ENCODE measurements at places on chromosomes 11 and 22.
A peak's percentile ranks its signal among the peaks of the same experiment; 100 is the strongest.

GRCh38 chr11:32983506-32983905, 32.2 kb upstream of the DEPDC7 start:
- DNase-seq = no peak

- no peak for DNase-seq
These were observed 1.7 kb downstream of the BRMS1 start for GRCh38 chr11:66343176-66343575.

GRCh38 chr22:17043521-17043920, 35.5 kb upstream of the GAB4 start:
- no peak for DNase-seq

- DNase-seq = peak; percentile 76
These were observed 166.8 kb upstream of the MTMR2 start for GRCh38 chr11:96090711-96091110.

- DNase-seq = no peak
These were observed 17.3 kb downstream of the TEAD1 start for GRCh38 chr11:12691473-12691872.

- no peak for DNase-seq
These were observed 2.9 kb downstream of the MMP7 start for GRCh38 chr11:102527684-102528083.

DNA sequence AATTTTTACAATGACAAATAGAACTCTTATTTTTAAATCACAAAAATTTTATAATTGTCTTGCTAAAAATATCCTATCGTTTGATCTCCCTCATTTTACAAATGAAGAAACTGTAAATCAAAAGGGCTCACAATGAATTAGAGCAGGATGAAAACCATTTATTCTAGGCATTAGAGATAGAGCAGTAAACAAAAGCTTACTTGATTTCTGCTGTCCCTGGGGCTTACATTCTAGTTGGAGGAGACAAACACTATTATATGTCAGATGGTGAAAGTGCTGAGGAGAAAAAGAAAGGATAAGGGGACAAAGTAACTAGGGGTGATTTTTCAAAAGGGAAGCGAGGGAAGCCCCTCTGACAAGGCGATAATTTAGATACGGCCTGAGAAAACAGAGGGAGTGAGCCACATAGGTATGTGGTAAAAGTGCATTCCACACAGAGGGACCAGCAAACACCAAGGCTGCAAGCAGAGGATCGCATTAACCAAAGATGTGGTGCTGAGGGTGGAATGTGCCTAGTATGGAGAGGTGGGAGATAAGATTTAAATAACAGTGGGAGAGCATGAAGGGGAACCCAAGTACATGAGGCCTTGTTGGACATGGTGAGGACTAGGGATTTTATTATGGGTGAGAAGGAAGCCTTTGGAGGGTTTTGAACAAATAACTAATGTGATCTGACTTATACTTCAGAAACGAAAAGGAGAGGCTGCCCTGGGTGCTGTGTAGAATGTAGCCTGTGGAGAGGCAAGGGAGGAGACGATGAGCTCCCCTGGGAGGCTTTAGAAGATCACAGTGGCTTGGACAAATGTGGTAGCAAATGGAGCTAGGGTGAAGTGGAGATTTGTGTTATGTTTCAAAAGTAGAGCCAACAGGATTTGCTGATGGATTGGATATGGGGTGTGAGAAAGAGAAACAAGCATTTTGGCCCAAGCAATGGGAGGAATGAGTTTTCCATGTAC, 62.1 kb downstream of the PDHX start:
- no peak for DNase-seq

DNA sequence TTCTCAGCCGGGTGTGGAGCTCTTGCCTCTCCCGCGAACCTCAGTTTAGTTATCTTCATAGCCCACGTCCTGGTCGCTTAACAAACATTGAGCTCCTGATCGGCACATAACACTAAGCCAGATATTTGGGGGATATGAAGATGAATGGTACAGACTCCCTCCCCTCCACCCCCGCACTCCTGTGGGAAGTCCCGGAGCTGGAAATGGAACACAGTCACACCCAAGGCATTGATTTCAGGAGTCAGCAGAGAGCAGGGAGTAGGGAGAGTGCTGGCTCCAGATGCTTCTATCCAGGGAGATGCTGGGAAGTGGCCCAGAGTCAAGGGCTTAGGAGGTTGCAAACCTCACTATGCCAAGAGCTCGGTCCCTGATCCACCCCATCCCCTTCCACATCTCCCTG, 26.1 kb upstream of the CABP7 start:
- no peak for DNase-seq

DNA sequence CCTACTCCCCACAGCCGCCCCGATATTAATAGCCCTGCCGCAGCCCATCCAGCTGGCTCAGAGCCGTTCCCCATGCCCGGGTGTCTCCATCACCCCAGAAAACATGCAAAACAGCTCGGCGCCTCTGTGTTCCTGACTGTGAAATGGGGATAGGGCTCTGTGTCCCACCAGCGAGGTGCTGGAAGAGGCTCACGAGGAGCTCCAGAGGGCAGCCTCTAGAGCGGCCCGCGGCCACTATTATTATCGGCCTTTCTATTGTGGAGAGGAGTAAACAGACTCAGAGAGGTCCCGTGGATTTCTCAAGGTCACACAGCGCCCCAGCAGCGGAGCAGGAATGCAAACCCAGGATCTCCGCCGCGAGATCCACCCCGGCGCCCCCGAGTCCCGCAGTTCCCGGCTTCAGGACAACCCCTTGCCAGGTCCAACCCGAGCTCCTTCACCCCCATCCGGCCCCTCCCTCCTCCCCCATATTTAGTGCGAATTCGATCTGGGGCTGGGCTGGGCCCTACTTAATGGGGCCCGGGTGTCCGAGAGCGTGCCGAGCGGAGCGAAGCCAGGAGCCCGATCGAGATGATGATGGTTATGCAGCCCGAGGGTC, at the start of gene ACTN3:
Gene ACTN3 (plus strand): TSS at position 536 of the 598 bp plus-strand sequence. CDS start 35 bp downstream, at position 571.
- DNase-seq = no peak

- DNase-seq = no peak
These were observed 3.1 kb downstream of the EED start for GRCh38 chr11:86247608-86248007.

DNA sequence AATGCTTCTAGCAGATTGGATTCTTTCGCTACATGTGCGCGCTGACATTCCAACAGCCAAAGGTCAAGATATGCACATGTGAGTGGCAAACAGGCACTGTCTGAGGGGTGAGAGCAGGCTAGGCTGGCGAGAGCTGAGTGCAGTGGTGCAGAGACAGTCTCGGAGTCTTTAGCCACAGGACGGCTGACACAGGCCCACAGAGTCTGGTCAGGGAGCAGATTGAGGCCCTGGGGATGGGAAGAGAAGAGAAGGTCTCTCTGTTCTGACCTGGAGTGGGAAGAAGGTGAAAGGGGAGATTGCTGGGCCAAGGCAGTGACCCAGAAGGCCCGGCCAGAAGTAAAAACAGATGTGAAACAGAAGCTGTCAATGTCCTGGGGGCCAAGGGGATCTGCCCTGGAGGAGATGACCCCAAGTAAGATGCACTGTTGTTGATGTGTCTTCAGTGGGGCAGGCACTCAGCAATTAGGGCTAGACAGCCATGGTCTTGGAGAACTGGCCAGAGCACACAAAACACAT, 197.8 kb downstream of the ETS1 start:
- DNase-seq = no peak

GRCh38 chr22:46915950-46916730, 153.7 kb downstream of the TBC1D22A start:
- no peak for DNase-seq

- no peak for DNase-seq
These were observed 146.9 kb downstream of the MIAT start for GRCh38 chr22:26804315-26804714.

GRCh38 chr22:28243539-28243938, 324.5 kb upstream of the PITPNB start:
- DNase-seq = peak; percentile 53

DNA sequence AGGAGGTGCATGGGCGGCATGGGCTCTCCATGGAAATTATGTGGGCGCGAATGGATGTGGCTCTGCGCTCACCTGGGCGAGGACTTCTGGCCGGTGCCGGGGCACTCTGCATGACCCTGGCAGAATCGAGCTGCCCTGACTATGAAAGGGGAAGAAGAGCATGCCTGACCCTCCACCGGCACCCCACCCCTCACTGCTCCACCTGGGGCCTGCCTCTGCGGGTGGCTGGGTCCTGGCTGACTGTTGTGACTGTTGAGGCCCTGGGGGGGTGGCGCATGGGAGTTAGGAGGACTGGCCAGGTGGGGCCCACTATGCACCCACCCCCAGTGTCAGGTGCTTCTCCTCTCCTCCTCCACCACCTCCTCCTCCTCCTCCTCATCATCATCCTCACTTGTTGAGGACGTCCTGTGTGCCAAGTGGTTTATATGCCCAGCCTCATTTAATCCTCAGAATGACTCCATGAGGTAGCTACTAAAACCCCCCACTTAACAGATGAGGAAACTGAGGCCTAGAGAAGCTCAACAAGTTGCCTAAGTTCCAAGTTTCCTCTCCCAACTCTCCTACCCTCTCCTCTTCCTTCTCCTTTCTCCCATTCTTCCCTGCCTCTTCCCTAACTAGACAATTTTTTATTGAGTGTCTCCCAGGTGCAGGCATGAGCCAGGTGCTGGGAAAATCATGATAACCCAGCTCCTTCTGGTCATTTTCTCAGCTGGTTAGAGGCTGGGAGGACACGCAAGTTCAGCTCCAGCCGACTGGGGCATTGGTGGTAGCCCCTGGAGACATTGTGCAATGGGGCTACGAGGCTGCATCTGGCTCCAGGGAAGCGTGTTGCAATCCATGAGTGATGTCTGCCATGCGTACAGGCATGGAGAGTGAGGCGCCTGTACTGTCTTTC, 2.3 kb downstream of the MYEOV start:
- peak; percentile 97 for DNase-seq

DNA sequence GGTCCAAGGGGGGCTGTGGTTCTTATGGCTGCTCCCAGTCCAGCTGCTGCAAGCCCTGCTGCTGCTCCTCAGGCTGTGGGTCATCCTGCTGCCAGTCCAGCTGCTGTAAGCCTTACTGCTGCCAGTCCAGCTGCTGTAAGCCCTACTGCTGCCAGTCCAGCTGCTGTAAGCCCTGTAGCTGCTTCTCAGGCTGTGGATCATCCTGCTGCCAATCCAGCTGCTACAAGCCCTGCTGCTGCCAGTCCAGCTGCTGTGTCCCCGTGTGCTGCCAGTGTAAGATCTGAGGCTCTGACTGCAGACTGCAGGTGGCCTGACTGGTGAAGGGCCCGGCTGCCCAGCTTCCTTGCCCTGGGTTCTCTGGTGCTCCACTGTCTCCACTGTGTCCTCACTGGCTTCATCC, 696 bp downstream of the KRTAP5-5 start:
- DNase-seq = no peak

- no peak for DNase-seq
These were observed 53.7 kb downstream of the IGF2 start for GRCh38 chr11:2085251-2086066.

DNA sequence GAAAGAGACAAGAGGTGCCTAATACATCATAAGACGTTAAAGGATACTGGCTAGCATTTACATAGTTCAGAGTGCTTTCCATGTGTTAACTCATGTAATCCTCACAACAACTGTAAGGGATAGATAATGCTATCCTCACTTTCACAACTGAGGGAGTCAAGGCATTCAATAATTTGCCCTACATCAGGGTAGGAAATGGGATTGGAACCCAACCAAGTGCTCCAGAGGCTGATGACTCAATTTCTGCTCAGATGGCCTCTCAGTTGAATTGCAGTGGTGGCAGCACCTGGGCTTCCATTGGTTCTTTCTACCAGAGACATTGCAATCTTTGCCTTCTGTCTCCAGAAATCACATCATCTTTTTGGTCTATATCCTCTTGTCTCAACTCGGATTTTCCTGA, 232.9 kb downstream of the ETS1 start:
- DNase-seq = peak; percentile 55

DNA sequence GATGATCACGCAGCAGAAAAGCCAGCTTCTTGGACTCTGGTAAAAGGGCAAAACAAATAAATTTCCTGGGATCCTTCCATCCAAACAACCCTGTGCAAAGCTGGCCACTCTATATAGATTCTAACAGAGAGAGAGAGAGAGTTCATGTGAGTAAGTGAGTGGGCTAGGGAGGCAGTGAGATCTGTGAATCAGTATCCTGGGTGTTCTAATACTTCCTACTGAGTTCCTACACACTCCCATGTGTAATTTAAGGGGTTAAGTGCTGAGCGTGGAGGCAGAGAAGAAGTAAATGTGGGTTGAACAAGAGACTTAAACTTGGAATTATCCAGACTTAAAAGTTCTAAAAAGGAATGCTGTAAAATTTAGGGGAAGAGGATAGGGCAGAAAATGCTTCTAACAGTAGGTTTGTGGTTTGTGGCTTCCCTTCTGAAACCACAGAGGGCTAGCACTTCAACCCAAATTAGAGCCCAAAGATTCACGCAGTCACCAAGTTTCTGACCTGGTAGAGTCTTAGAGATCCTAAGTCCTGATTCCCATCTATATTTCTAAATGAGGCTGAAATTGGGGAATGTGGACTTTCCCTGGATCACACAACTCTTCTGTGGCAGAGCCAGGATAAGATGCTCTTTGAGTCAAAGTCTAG, 413.9 kb downstream of the TENM4 start:
- peak; percentile 9 for DNase-seq

- DNase-seq = no peak
These were observed 7.0 kb upstream of the TNFRSF13C start for GRCh38 chr22:41933411-41934177.

DNA sequence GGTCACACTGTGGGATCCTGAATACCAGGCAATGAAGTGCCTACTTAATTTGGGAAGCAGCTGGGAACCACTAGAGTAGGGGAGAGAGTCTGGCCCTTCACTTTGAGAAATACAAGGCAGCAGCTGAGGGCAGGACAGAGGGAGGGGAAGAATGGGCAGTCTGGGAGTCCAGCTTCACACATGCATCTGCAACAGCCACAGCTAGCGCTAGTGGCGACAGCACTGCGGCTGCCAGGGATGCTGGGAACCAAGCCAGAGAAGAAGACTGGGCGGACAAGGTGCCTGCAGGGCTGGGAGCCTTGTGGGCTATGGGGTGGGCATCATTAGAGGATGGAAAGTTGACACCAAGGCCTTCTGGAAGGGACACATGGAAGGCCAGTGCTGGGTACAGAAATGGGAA, 15.8 kb downstream of the SCUBE2 start:
- DNase-seq = peak; percentile 18

DNA sequence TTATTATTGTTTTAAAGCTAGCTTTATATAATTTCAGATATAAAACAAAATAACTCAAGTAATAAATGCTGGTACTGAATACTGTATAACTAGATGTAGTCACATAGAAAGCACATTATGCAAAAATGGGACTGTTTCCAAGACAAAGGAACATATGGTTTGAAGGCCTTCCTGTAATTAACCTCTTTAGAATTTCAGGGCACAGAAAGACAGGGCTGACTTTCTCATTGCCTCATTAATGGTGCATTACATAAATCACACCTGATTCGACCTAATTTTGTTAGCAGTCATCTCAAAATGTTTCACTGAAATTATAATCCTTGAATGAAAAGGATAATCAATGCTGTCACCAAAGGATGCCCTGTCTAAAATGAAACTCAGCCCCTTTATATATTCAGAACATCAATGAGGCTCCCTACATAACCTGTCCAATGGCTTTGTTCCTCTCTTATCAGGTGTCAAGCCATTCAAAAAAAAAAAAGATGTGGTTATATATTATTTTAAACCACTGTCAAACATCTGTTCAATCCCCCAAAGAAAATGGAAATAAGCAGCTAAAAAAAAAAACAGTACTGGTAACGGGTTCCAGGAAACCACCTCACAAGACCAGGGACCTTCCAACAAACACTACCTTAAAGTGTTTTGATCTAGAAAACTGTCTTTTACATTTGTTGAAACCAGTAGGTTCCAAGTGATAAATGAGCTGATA, 77.4 kb downstream of the FAM168A start:
- DNase-seq = no peak

All from cardiac fibroblast (primary cell).